ENCODE measurements at places on chromosomes 1 and 21. TPM values are rescaled to one million over a fixed set of nuclear protein-coding genes. Genes with fewer than 3 reads are reported as not detected.
A peak's percentile ranks its signal among the peaks of the same experiment; 100 is the strongest.

Gene NUDT4B
- not detected for total RNA-seq

Gene UBL4B
- total RNA-seq: not detected

- no peak for DNase-seq
- peaks cover 11% of the 10 kb centered on the region for H3K27me3 ChIP-seq
- H3K27ac ChIP-seq: no peak overlapping the region
- H3K4me1 ChIP-seq: no peaks in the 10 kb centered on the region
- H3K4me3 ChIP-seq: no peak overlapping the region
- no peaks in the 10 kb centered on the region for H3K36me3 ChIP-seq
These were observed 15.0 kb upstream of the PRDM16 start for GRCh38 chr1:3053986-3054385.

GRCh38 chr21:31308584-31308983, 35.5 kb downstream of the TIAM1 start:
- H3K4me3 ChIP-seq: no peak overlapping the region
- DNase-seq: no peak
- H3K36me3 ChIP-seq: peaks cover 11% of the 10 kb centered on the region
- peak overlapping the region; percentile 52 for H3K27ac ChIP-seq

DNA sequence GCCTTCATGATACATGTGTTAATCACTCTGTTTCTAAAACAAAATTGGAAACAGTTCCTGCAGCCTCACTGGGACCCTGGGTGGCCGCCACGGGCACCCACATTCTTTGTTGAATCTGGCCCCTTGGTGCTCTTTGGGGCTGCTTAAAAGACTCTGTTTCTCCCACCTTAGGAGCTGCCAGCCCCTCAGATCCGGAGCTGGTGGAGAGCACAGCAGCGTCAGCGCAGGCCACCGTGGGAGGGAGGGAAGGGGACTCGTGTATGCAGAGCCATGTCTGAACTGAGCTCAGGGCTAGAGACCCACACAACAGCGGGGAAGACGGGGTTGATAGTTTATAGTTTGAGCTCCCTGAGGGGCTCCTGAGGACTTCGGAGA, 121.2 kb downstream of the CNIH3 start:
- no peak overlapping the region for H3K4me3 ChIP-seq
- no peak overlapping the region for H3K27ac ChIP-seq
- no peak for DNase-seq

DNA sequence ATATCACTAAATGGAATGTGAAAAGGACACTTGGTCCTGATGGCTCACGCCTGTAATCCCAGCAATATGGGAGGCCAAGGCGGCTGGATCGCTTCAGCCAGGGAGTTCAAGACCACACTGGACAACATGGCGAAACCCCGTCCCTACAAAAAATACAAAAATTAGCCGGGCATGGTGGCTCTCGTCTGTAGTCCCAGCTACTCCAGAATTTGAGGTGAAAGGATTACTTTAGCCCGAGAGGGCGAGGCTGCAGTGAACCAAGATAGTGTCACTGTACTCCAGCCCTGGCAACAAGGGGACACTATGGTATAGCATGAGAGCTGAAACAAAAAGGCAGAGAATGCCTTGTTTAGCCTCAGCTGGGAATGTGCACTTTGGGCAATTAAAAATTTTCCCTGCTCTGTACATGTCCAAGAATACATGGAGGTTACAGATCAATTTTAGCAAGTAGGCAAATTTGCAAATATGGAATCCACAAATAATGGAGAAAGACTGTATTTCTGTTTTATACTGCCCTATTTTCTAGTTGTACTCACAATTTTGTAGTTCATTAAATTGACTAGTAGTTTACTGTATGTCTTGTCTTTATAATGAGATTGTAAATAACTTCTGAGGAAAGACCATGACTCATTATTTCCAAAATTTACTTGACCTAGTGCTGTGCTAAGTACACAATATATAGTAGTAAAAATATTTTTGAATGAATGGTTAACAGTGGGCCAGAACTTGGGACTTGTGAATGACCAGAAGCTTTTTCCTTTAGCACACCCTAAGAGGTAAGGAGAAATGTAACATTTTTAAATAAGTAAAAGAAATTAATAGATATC, 2.0 kb upstream of the ANGEL2 start:
- DNase-seq: no peak
- peaks cover 3% of the 10 kb centered on the region for H3K4me1 ChIP-seq
- no peak overlapping the region for H3K27ac ChIP-seq
- no peaks in the 10 kb centered on the region for H3K27me3 ChIP-seq
